ENCODE measurements at places on chromosomes 7 and 10.

DNA sequence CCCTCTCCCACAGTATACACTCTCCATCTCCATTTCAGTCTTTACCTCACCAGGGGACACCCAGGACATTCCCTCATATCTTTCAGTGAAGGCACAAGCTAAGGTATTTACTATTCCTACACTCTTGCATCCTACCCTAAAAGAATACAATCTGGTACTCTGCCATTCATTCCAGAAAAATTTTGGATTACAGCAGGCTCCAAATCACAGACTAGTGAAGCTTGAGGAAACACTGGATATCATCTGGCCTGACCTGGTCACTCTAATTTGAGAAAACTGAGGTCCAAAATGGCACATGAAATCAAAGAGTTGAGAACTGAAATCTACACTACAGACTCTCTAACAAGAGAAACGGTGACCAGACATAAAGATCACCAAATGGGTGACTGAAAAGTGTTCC lies 61.7 kb downstream of the CREB3L2 start:
- H3K4me3 ChIP-seq = no peak overlapping the region
- DNase-seq = no peak
- peaks cover 34% of the 10 kb centered on the region for H3K4me1 ChIP-seq
- no peaks in the 10 kb centered on the region for H3K27me3 ChIP-seq
- no peak overlapping the region for H3K27ac ChIP-seq
- no peaks in the 10 kb centered on the region for H3K36me3 ChIP-seq

DNA sequence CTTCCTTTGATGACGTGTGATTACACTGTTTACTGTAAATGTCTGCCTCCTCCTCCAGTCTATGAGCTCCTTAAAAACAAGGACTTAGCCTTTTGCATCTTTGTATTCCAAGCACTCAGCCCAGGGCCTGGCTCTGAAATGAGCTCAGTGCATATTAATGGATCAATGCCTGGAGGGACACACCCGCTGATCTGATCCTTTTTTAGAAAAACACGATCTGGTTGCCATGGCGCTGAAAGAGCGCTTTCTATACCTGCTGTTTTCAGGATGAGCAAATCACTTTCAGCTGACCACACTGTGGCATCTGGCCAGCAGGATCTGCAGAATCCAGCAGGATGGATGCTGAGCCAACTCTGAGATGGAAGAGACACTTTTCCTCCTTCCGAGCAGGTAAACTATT lies 37.8 kb upstream of the GARS1 start:
- no peak for DNase-seq
- H3K4me3 ChIP-seq = no peak overlapping the region
- no peaks in the 10 kb centered on the region for H3K27me3 ChIP-seq
- H3K36me3 ChIP-seq = peaks cover 10% of the 10 kb centered on the region
- H3K27ac ChIP-seq = no peak overlapping the region

DNA sequence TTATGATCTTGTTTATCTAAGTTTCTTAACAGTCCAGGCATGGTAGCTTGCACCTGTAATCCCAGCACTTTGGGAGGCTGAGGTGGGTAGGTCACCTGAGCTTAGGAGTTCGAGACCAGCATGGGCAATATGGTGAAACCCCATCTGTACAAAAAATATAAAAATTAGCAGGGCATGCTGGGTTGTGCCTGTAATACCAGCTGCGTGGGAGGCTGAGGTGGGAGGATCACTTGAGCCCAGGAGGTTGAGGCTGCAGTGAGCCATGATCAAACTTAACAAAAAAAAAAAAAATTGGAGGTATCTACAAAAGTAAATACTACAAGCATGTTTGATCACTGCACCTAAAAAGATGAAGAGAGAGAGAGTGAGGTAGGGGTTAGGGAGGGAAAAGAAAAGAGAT lies 9.0 kb upstream of the EZH2 start:
- no peaks in the 10 kb centered on the region for H3K36me3 ChIP-seq
- H3K27ac ChIP-seq = no peak overlapping the region
- no peak overlapping the region for H3K4me3 ChIP-seq
- H3K4me1 ChIP-seq = no peaks in the 10 kb centered on the region
- DNase-seq = no peak

DNA sequence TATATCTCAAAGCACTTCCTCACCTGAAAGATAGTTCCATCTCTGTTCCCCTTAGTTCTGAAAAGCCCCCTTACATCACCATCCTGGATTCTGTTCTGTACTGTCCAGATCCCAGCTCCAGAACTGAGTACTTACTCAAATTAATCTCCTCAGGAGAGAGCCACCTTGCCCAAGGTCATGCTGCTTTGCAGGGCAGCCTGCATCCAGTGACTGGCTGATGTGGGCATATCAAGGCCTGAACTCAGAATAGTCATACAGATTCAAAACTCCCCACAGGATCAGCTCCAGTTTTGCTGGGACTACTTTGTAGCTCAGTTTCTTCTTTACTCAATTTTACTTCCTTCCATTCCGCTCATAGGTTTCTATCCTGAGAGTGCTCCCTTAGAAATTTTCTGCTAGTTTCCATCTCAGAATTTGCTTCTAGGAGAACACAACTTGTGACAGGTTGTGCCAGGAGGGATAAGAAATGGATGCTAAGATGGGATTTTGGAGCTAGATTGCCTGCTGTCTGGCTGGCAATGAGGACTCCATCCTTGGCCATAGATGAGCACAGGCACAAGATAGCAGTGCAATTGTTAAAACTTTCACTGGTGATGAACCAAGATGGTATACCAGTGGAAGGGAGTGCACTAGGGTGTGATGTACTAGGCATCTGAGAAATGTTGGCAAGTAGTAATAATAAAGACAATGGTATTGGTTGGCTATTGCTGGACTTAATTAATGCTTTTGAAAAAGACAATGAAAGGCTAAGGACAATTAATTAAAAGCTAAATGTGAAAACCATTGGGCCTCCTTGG lies 17.3 kb downstream of the SRGN start:
- no peaks in the 10 kb centered on the region for H3K27me3 ChIP-seq
- no peak for DNase-seq
- H3K4me3 ChIP-seq = no peak overlapping the region
- H3K36me3 ChIP-seq = peaks cover 19% of the 10 kb centered on the region

GRCh38 chr7:1767524-1767923 lies 97.4 kb downstream of the ELFN1 start:
- no peaks in the 10 kb centered on the region for H3K36me3 ChIP-seq
- H3K27me3 ChIP-seq = no peaks in the 10 kb centered on the region
- no peak for DNase-seq
- no peak overlapping the region for H3K27ac ChIP-seq
- no peaks in the 10 kb centered on the region for H3K4me1 ChIP-seq
